ENCODE measurements at places on chromosomes 3 and 15.

DNA sequence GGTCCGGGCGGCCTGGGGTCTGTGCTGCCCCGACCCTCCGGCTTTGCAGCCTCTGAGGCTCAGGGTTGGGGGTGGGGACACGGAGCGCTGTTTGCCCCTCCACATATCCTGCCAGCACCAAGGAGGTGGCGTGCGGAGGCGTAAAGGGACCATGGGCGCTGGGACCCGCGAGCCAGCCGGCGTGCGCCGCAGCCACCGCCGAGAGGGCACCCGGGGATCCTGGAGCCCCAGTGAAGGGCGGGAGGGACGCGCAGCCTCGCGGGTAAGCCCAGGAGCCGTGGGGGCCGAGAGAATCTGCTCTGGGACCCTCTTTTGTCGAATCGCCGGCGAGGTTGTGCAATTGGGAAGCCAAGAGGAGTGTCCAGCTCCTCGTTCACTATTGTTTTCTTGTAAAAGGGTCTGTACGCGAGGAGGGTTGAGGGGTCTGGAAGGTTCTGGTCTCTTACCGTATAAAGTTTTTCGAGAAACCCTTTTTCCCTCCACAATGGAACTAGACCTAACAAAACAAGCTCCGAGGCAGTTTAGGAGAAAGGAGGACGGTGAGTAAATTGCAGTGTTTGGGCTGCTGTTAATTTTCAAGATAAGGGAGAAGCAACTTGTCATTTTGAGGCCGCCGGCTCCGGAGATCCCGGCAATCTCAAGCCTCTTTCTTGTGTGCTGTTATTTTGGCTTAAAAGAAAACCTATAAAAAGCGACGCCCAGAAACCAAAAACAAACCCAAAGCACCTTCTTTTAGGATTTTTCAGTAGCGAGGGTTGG, 29.9 kb upstream of the ST3GAL6 start:
- no peak for DNase-seq

DNA sequence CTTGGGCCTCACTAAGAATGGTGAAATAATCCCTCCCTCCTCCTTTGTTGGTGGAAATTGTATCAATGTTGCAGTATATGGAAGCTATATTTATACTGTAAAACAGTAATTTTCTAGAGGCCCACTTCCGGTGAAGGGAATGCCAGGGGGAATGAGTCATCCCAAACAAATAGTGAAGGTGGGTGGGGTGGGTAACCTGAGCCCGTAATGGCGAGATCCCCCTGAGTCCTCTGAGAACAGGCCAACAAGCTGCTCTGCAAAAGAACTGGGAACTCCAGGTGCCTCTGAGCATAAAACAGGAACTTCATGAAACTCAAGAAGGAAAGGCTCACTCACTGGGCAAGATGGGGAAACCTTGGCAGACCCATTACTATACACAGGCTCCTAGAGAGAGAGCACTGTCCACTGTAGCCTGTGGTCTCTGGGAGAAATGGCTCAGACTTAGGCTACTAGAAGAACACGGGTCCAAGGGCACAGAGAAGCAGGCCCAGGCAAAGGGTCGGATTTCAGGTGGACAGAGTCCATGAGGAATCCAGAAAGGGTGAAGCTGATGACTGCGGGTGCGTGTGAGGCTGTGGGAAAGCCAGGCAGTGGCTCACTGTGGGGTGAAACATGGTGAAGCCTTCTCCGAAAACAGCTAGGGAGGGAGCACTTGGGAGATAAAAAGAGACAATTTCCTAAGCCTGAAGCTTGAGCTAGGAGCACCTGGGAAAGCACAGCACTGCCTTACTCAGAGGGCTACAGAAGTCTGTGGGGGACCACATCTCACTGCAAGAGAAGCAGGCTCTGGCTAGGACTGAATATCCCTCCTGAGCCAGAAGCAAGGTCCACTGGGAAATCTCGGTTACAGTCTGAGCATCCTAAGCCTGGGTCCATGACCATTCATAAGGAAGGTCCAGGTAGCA, 19.8 kb downstream of the LARP6 start:
- no peak for DNase-seq

GRCh38 chr3:138620431-138620830, 11.9 kb downstream of the FAIM start:
- DNase-seq, result no peak

- no peak for DNase-seq
Observed at GRCh38 chr3:7658294-7658693, 797.4 kb downstream of the GRM7 start.

GRCh38 chr3:117297065-117297464, 587.5 kb downstream of the TUSC7 start:
- no peak for DNase-seq

GRCh38 chr3:101066711-101067129, 73.5 kb upstream of the ABI3BP start:
- DNase-seq, result no peak

DNA sequence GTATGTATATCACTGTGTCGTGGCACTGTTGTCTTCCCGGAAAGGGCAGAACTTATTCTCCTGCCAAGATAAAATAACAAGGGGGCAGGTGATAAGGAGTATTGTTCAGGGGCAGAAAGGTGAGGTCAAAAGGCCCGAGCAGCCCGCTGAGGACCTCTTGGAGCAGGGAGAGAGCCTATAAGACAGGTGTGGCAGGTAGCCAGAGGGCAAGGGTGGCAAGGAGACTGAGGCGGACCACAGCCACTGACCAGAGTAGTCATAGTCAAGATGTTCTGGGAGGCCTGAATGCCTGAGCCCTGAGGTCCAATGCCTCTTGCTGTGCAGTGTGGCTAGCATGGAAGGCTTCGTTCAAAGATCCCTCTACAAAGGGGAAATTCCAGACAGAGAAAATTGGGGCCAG, 172.3 kb upstream of the CHRNA7 start:
- no peak for DNase-seq

GRCh38 chr15:62985768-62986167, 56.8 kb upstream of the TPM1 start:
- no peak for DNase-seq

GRCh38 chr3:186609247-186609868, 3.5 kb upstream of the AHSG start:
- no peak for DNase-seq

DNA sequence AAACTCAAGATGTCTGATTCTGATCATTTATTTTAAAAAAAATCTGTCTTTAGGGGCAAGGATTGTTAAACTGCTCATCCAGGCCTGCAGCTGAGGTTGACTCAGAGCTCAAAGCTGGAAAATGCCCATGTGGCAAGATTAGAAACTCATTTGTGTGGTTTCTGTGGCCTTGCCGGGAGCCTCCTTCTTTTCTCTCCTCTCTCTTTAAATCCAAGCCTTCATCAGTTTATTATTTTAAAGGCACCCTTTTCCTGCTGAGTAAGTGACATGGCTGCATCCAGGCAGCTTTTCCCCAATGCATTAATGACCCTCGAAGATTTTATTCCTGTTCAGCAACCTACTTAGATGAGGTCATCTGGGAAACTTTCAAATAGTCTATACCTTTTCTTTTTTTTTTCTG, 221.3 kb upstream of the CDIN1 start:
- no peak for DNase-seq

DNA sequence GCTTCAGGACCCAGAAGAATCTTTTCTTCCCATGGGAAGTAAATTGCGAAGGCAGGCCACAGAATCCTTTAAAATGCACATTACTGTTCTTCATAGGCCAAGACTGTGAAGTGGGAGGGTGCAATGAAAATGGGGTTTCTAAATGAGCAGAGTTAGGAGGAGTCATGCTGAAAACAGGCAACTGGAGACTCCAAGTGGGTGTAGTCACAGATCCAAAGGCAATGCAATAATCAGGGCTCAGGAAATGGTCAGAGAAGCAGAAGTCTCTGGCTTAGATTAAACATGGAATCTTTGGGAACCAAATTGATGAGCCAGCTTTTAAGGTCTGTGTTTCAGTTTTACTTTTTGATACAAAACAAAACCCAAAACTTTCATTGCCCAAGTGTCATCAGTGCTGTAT, 37.6 kb downstream of the HHLA2 start:
- no peak for DNase-seq

- no peak for DNase-seq
Observed at GRCh38 chr3:88809993-88810392, 297.4 kb upstream of the EPHA3 start.

- DNase-seq, result no peak
Observed at GRCh38 chr3:107198581-107199181, 178.6 kb upstream of the CCDC54 start.

GRCh38 chr3:46733026-46733800, 15.5 kb upstream of the PRSS50 start:
- no peak for DNase-seq

- DNase-seq, result no peak
Observed at GRCh38 chr3:38120693-38121450, 16.1 kb downstream of the ACAA1 start.

Measured in CMK (cell line).